Activated CD4-positive, alpha-beta T cell treated with anti-CD3 and anti-CD28 coated beads, Interleukin-2, amount 50 U/mL, for 24 hours (primary cell): ENCODE measurements at places on chromosomes 11 and 22.

DNA sequence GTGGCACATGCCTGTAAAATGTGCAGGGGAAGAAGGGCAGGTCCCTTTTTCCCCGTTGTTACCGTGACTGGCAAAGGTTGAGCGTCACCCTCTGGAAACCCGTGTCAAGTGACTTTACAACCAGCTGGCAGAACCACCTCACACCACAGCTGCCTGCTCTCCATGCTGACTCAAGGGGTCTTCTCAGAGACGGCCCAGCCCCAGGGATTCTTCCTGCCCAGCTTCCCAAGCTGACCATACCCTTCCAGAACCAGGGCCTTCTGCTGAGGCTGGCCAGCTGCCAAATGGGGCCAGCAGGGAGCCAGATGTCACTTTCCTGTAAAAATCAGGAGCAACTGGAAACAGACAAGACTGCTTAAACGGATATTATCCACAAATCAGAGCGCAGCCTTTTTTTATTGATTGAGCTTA is 6.3 kb downstream of the PC start:
- DNase-seq = no peak

DNA sequence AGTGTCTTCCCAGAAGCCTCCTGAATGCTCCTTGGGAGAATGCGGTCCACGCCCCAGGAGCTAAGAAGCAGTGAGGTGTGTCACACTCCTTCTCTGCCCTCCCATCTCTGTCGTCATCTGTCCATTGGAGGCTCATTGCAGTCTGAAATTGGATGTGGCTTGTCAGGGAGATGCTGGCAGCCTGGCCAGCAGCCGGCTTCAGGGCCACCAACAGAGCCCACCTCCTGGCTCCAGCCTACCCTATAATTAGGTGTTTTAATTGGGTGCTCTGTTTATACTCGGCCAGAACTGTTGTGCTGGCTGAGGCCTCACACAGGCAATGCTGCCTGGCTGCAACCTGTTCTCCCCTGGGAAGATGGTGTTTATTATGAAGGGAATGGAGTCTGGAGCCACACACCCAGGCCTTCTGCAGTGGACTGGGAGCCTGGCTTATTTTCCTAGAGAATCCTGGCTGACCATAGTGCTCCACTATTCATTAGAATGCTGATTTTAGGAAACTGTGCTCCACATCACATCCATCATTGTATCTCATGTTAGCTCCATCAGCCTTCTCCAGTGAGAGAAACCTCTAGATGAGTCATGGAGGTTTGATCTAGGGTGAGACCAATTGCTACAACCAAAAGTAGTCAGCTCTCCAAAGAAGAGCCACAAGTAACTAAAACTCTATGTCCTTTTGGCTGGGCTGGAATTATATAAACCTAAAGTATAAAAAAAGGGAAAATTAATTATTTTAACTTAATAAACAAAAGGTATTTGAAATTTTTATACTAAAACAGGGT is 86.8 kb upstream of the CRTAM start:
- no peak for DNase-seq

- DNase-seq = no peak
These were observed at the start of gene CTNND1 for GRCh38 chr11:57761301-57762234. Gene CTNND1, plus strand, starts transcription at chr11:57761802. Its CDS starts 29,677 bp downstream, at chr11:57791479.

- no peak for DNase-seq
These were observed 15.0 kb downstream of the METTL15 start for GRCh38 chr11:28123151-28123581.

GRCh38 chr11:20729597-20730105 is 60.3 kb downstream of the NELL1 start:
- DNase-seq = no peak

- no peak for DNase-seq
These were observed 528.1 kb downstream of the MN1 start for GRCh38 chr22:27273436-27273835.

- no peak for DNase-seq
These were observed 75.4 kb downstream of the TRPC6 start for GRCh38 chr11:101508370-101508769.

- DNase-seq = no peak
These were observed 43.5 kb upstream of the DAGLA start for GRCh38 chr11:61636676-61637075.

DNA sequence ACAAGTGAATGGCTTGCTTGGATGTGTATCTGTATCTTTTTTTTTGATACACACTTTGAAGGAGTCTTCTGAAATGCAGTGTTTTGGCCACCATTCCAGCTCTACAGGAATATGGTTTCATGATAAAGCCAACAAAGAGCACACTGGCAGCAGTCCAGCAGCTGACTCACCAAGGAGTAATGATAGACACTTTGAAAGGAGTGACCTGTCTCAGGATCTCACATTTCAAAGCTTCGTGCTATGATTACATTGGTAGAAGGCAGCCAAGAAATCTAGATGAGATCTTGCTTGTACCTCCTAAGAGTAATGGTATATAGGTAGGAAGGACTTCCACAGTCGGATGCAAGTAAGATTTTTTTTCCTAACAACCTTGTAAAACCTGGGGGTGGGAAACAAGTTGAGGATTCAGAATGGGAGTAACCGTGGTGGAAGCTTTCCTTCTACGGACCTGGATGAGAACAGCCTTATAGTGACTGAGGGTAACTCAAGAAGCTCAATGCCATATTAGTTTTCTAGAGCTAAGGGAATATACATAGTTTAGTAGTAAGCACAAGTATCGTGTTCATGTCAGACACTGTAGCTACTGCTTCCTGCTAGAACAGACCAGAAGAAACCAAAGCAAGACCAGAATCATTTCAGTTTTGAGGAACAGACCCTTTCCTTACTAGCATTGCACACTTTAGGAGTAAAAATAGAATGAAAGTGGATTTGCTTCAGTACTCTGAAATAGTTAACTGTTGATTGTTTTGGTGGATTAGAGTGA is 25.0 kb downstream of the MTMR3 start:
- peak; percentile 2 for DNase-seq

DNA sequence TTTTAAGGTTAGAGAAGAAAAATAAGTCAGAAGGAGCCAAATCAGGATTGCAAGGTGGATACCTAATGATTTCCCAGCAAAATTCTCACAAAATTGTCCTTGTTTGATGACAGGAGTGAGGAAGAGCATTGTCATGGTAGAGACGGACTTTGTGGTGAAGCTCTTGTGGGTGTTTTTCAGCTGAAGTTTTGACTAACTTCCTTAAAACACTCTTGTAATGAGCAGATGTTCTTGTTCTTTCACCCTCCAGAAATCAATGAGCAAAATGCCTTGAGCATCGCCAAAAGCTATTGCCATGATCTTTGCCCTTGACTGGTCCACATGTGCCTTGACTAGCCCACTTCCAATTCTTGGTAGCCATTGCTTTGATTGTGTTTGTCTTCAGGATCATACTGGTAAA is 20.0 kb downstream of the CALCB start:
- no peak for DNase-seq

GRCh38 chr11:91067666-91068065 is 844.8 kb upstream of the CHORDC1 start:
- DNase-seq = no peak

DNA sequence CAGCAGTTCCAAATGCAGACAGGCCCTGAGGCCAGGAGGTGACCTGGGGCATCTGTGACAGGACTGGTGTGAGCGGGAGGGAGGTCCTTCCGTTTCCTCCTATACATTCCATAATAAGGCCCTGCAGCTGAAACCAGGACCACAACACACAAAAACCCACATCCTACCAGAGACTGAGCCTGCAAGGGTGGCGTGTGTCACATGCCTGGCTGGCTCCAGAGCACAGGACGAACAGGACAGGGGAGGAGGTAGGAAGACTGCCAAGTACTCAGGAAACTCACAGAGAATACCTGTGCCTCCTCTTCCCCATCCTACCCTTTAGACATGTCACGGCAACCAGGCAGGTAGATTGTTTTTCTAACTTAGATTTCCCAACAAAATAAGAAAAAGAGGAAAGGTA is 103.9 kb downstream of the ARL14EP start:
- DNase-seq = no peak

DNA sequence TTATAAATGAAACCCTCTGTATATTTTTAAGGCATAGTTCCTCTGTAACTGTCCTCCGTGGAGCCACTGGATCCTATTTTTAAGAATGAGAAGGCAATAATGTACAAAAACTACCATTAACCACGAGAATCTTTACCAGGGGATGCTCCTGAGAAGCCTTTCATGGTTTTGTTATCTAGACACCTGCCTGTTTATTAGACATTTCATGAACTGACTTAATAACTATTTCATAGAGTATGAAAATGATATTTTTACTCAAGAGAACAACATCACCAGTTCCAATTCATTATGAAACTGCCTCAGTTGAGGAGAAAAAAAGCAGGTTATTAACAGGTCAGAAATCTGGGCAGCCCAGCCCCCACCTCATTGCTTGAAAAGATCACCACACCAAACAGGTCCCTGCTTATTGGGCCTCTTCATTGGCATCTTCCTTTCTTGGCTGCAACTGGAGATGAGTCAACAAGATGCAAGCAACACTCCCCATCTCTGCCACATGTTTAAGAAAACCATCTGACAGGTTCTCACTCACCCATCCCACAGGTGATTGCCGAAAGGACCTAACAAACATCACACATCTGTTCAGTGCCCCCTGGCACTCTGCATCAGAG is 27.8 kb downstream of the ETS1 start:
- DNase-seq = no peak

DNA sequence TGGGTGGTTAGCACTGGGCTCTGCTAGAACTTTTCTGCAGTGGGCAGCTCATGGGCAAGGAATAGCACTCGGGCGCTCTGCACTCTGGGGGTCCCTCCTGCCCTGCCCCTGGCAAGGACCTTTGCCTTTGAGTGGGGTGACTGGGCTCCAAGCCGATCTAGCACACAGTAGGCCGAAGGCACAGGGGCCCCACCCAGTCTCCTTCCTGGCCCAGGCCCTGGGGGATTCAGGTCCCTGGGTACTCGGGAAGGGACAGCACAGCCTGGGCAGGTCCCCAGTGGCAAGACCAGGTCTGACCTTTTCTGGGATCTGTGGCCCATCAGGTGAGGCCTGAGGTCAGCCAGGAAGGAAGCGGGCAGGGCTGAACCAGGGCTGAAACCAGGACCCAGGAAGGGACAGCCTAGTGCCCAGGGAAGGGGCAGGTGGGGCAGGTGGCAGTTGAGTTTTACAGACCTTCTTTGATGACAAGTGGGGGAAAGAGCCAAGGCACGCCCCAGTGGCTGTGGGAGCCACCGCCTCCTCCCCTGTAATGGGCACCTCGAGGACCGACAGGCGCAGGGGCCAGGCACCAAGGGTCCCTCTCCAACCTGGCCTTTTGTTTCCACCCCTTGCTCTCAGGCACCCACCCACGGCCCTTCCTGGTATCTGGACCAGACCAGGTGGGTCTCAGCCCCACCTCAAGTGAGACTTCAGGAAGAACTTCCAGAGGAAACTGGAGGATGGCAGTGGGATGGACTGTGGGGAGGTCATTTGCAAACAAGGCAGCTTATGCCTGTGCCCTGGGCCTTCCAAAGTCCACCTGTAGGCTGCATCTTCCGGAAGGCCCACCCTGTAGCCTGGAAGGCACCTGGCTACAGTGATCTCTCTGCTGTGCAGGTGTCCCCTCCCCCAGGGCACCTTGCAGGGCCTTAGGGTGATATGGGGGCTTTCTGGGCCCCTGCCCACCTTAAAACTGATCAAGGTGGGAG is 883 bp upstream of the AIFM3 start:
- DNase-seq = no peak

GRCh38 chr11:95910638-95911368 is 13.1 kb downstream of the MTMR2 start:
- no peak for DNase-seq

DNA sequence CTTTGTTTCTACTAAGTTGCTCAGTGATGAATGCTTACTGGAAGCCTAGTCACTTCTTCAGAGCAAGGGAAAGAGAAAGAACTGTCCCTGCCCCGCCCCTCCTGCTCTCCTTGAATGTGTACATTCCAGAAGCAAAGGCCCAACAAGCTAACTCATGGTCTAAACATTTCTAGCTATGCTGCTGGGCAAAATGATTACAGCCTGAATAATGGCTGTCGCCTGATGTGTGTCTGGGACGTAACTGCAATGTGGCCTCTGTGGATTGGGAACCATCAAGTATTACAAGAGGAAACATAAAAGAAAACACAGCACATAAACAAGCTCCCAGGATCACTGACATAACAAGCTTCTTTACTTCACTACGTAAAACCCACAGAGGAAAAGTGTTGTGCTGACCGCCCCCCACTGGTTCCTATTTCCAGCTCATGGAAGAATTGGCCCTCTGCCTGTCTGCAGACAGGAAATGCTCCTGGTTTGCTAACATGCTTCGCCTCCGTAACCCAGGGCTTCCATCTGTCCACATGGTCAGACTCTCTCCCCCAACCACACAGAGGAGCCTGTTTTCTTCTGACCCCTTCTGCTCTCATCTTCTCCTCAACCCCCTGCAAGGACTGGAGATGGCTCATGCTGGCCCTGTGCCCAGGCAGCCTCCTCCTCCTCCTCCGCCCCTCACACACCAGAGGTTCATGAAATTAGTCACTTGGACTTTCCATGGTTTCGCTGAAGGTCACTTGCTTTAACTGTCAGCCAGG is 187.2 kb downstream of the MAML2 start:
- peak; percentile 54 for DNase-seq

- DNase-seq = no peak
These were observed 405.7 kb downstream of the AASDHPPT start for GRCh38 chr11:106482917-106483785.

- no peak for DNase-seq
These were observed 3.5 kb upstream of the TPBGL start for GRCh38 chr11:75237050-75237449.

DNA sequence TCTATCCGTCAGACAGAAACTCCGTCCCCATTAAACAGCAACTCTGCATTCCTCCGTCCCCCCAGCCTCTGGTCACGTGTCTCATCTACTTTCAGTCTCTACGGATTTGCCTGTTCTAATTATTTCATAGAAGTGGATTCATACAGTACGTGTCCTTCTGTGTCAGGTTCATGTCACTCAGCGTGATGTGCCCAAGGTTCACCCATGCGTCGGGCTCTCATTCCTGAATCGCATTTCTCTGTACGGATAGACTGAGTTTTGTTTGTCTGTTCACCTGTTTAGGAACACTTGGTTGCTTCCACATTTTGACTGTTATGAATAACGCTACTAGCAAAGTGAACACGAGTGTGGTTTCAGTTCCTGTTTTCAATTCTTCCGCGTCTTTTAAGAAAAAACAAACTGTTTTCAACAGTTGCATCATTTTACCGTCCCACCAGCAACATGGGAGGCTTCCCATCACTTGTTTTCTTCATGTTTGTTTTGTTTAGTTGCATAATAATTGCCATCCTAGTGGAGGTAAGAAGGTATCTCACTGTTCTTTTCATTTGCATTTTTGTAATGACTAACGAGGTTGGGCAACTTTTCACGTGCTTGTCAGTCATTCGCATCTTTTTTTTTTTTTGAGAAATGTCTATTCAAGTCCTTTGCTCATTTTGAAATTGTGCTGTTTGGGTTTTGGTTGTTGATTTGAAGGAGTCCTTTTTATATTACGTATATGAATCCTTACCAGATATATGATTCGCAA is 8.9 kb upstream of the NLRP6 start:
- no peak for DNase-seq
